Purkinje cell (primary cell): ENCODE measurements at places on chromosomes 6 and 20. TPM values are rescaled to one million over a fixed set of nuclear protein-coding genes. Genes with fewer than 3 reads are reported as not detected.

Gene SCUBE3
- polyA plus RNA-seq = 1.6 and 2.1 TPM in 2 replicates

Gene PPP1R3G
- polyA plus RNA-seq = 0.10 and 0.55 TPM in 2 replicates

Gene KHDRBS2
- polyA plus RNA-seq = 20.4 and 20.7 TPM in 2 replicates

Gene CLVS2
- 13.4 and 16.6 TPM in 2 replicates for polyA plus RNA-seq

Gene RGS17
- polyA plus RNA-seq = 3.1 and 5.8 TPM in 2 replicates

Gene SYNE1
- polyA plus RNA-seq = 118 and 131 TPM in 2 replicates

Gene CTCFL
- 0.63 TPM in 1 of 2 replicates, not detected in the other for polyA plus RNA-seq

Gene LAMA4
- 8.8 and 11.7 TPM in 2 replicates for polyA plus RNA-seq

Gene MCHR2
- not detected in 2 replicates for polyA plus RNA-seq

Gene TP53TG5
- polyA plus RNA-seq = 2.1 and 3.8 TPM in 2 replicates

Gene SIRPD
- polyA plus RNA-seq = 2.2 TPM in 1 of 2 replicates, not detected in the other

Gene HLA-G
- not detected in 2 replicates for polyA plus RNA-seq

Gene BPIFB4
- not detected in 2 replicates for polyA plus RNA-seq

Gene TTBK1
- 0.62 and 0.66 TPM in 2 replicates for polyA plus RNA-seq

Gene CNKSR3
- 0.63 and 1.5 TPM in 2 replicates for polyA plus RNA-seq

Gene AVP
- not detected in 2 replicates for polyA plus RNA-seq

Gene HLA-DMB
- polyA plus RNA-seq = not detected in 2 replicates

Gene ANGPT4
- polyA plus RNA-seq = not detected in 2 replicates

Gene TCP1
- polyA plus RNA-seq = 149 and 191 TPM in 2 replicates

Gene MLIP
- polyA plus RNA-seq = 21.7 and 31.5 TPM in 2 replicates

Gene FAXC
- 33.6 and 36.1 TPM in 2 replicates for polyA plus RNA-seq

Gene CAGE1
- polyA plus RNA-seq = not detected in 2 replicates

Gene GPLD1
- 5.4 and 6.0 TPM in 2 replicates for polyA plus RNA-seq

Gene MATN4
- not detected in 2 replicates for polyA plus RNA-seq

Gene MYBL2
- not detected in 2 replicates for polyA plus RNA-seq

Gene MAS1
- 0.44 TPM in 1 of 2 replicates, not detected in the other for polyA plus RNA-seq

Gene PGC
- polyA plus RNA-seq = not detected in 2 replicates

Gene HRH3
- polyA plus RNA-seq = not detected in 2 replicates

Gene ECT2L
- 0.31 TPM in 1 of 2 replicates, not detected in the other for polyA plus RNA-seq

Gene SNAP25
- 640 and 1,248 TPM in 2 replicates for polyA plus RNA-seq

Gene CRYBG1
- 1.8 and 3.1 TPM in 2 replicates for polyA plus RNA-seq

Gene ASIP
- polyA plus RNA-seq = not detected in 2 replicates

Gene VSTM2L
- polyA plus RNA-seq = 19.3 and 23.6 TPM in 2 replicates

Gene SGK2
- not detected in 2 replicates for polyA plus RNA-seq

Gene FUT9
- polyA plus RNA-seq = 10.7 and 17.0 TPM in 2 replicates

Gene MUC22
- not detected in 2 replicates for polyA plus RNA-seq

Gene MROH8
- polyA plus RNA-seq = 3.8 TPM in 2 replicates

Gene BMP5
- polyA plus RNA-seq = not detected in 2 replicates
